ENCODE measurements at places on chromosomes 1 and 21.
A peak's percentile ranks its signal among the peaks of the same experiment; 100 is the strongest.

DNA sequence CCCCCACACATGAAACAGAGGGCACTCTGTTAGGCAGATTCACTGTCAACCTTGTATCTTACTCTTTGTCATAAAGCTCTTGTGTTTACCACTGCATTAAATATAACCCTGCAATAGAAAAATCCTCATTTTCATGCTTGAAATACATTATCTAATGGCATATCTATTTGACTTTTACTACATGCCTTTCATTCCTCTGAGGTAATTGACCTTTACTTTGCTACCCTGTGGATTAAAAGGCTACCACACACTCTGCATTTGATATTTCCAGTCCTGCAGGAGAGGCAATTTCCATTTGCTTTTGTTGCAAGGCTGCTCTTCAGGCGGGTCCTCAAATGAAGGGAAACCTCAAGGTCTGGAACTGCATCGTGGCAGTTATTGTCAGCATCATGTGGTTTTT, 238.0 kb downstream of the NTNG1 start:
- no peak for DNase-seq

GRCh38 chr1:89833183-89834082, 12.6 kb downstream of the LRRC8D start:
- no peak for DNase-seq

- DNase-seq = peak; percentile 98
Measured at GRCh38 chr1:244048256-244049161, 2.6 kb upstream of the ZBTB18 start.

- no peak for DNase-seq
Measured at GRCh38 chr1:67350783-67351182, 43.1 kb downstream of the IL12RB2 start.

GRCh38 chr1:214281720-214282629, 1.0 kb downstream of the SMYD2 start:
- DNase-seq = no peak

DNA sequence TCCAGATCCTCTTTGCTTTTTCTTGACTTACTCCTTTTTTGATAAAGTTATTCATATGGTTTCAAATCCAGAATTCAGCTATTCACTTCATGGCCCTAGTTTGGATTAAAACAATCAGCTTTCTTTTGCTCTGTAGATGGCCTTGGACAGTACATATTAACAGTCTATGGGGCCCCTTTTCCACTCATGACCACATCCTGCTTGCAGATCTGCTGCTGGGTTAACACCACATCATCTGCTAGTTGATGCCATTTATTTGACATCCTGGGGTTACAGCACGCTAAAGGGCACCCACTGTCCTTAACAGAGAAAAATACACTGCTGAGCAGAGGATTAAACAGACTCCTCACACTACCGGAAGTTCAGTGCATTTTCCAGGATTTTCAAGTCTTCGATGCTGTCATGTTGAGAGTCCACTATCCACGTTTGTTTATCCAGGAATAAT, 941 bp upstream of the IFI16 start:
- no peak for DNase-seq

DNA sequence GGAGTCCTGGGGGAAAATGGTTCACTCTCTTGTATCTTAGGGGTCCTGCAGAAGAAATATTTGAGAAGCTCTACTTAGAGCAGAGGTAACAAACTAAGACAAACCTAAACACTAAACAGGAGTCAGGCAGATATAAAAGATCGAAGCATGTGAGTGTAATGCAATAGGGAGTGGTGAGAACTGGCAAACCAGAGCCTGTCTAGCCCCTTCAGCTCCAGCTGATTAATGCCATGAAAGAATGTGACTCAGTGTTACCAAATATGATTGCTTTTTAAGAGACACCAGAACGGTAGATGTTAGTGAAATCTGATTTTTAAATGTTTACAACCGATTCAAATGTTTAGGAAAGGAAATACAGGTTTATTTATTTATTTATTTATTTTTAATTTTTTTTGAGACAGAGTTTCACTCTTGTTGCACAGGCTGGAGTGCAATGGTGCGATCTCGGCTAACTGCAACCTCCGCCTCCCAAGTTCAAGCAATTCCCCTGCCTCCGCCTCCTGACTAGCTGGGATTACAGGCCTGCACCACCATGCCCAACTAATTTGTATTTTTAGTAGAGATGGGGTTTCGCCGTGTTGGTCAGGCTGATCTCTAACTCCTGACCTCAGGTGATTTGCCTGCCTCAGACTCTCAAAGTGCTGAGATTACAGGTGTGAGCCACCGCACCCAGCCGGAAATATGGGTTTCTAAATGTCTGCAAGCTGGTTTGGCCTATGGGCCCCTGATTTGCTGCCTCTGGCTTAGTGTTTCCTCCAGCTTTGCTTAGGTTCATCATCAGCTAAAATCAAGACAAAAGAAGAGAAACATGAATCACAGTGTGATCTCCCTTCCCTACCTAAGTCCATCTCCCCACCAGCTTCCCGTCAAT, 12.2 kb downstream of the TXNIP start:
- DNase-seq = no peak

DNA sequence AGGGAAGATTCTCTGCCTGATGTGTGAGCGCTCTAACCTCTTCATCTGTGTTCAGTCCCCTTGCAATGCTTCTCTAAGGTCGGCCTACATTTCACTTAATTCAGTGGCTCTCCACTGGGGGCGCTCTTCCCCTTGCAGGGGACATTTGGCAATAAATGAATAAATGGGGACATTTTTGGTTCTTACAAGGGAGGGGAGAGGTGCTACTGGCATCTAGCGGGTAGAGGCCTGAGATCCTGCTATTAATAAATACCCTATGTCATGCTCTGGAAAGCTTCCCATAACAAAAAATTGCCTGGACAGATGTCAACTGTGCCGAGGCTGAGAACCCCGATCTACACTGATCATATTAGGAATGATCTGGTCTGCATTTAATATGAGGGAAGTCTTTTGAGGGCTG, 25.9 kb upstream of the DNAJC11 start:
- peak; percentile 44 for DNase-seq

DNA sequence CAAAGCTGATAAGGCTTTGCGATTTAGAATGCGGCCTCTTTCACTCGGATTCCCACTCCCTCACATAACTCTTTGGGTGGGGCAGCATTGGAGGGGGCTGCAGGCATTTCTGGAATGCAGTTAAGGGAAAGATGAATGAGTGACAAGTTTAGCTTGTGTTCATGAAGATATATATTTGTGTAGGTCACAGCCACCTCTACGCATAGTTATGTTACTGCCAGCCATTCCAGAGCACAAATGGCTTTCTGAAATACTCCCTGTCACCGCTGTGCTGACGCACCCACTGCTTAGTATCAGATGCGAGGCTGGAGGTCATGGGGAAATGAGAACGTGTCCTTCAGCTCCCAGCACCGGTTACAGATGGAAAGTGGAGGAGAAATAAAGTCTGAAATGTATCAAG, 54.1 kb upstream of the ATP1A1 start:
- DNase-seq = no peak

GRCh38 chr21:46005081-46005480, 23.5 kb downstream of the COL6A1 start:
- DNase-seq = no peak

- peak; percentile 37 for DNase-seq
Measured at GRCh38 chr1:64471218-64472039, 1.5 kb downstream of the CACHD1 start.

GRCh38 chr1:182764029-182764727, 25.4 kb upstream of the NPL start:
- DNase-seq = no peak

DNA sequence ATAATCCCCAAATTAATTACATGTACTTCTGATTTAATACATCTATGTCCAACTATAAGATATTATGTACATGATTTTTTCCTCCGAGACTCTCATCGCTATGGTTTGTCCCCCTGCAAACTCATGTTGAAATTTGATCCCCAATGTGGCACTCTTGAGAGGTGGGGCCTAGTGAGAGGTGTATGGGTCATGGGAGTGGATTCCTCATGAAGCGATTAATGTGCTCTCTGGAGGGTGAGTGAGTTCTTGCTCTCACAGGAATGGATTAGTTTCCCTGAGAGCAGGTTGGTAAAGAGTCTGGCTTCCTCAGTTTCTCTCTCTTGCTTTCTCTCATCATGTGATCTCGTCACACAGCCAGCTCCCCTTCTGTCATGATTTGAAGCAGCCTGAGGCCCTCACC, 16.1 kb downstream of the HSF2BP start:
- no peak for DNase-seq

DNA sequence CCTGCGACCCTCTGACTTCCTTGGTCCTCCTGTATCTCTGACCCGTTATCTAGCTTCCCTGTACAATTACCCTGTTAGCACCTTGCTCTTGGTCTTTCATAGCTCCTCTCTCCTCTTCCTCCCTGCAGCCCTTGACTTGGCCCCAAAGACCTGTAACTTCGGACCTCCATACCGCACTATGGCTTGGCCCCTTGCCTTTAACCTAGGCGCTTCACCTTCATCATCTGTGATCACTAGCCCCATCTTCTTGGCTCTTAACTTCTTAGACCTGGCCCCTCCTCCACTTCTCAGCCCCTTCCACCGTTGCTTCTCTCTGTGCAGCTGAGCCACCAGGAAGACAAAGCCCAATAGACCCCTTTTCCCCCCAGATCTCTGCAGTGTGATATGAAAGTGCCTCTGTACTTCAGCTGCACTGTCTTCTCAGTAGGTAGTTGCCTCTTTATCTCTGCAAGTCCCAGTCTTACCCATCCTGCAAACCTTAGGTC, 740 bp downstream of the ZNF691 start:
- no peak for DNase-seq

DNA sequence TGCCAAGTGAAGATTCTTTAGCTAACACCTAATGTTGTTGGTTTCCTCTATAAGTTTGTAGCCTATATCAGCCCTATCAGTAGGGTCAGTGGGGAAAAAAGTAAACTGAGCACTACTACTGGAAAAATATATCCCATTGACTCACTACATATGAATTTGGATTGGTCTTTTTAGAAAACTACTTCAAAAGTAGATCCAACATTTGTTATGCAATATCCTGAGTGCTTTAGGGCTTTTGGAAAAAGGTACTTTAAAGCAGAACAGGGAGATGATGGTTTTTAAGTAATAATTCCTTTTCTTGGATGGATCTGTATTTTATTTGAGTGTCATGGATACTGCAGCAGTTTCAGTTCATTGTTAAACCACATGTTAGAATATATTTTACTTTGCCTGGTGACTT, 7.1 kb downstream of the C1orf21 start:
- DNase-seq = no peak

DNA sequence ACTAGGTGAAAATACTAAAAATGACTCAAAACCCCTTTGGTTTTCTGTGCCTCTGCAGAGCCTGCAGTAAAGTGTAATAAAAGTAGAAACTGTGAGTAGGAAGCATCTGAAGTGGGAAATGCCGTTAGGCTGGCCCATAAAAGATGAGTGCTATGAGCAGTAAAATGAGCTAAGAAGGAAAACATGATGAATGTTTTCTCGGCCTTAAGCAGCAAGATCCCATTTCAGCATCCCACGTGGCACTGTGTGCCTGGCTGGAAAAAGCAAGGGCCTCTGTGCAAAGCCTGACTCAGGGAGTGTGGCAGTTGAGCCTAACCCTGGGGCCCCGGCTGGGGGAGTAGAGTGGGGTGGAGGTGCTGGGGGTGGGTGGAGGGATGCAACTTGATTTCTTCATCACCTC, 109.5 kb downstream of the TBX15 start:
- DNase-seq = no peak

DNA sequence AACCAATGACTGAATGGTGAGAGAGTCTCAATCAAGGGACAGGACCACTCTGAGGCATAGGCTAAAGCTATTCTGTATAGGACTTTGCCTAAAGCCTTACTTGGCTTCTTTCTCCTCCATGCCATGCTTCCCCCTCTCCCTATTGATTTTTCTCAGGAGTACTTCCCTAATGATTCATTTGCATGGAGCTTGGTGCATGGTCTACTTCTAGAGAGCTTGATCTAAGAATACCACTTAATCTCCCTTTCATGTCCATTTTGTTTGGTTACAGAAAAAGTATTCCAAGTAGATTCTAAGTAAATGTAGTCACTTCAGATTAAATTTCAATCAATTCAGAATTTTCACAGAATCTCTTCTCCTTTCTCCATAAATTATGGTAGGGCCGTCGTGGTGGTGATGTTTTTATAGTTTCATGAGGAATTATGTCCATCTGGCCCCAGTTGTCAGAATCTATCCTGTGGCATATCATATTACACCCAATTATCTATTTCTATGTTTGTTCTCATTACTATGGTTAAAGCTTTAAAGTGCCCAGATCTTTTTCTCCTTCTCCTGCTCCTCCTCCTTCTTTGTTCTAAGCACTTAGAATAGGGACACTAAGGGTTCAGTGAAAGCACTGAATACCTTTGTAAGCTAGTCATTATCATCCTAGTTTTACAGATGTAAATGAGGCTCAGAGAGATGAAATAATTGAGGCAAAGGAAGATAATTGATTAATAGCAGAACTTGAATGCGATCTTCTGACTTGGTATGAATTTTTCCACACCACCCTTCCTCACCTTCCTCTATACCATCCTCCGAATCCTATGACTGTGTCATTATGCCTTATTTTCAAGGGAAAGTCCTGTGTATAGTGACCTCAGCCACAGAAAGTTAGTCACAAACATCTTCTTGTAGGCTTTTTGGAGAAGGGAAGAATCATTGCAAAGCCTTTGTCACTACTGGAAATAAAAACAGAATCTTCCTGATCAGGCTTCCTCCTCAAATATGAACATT, 85.6 kb upstream of the ZRANB2 start:
- DNase-seq = no peak

GRCh38 chr1:6082430-6082971, 36.8 kb downstream of the KCNAB2 start:
- DNase-seq = no peak

- DNase-seq = no peak
Measured at GRCh38 chr21:15895142-15896106, 165.6 kb downstream of the USP25 start.

DNA sequence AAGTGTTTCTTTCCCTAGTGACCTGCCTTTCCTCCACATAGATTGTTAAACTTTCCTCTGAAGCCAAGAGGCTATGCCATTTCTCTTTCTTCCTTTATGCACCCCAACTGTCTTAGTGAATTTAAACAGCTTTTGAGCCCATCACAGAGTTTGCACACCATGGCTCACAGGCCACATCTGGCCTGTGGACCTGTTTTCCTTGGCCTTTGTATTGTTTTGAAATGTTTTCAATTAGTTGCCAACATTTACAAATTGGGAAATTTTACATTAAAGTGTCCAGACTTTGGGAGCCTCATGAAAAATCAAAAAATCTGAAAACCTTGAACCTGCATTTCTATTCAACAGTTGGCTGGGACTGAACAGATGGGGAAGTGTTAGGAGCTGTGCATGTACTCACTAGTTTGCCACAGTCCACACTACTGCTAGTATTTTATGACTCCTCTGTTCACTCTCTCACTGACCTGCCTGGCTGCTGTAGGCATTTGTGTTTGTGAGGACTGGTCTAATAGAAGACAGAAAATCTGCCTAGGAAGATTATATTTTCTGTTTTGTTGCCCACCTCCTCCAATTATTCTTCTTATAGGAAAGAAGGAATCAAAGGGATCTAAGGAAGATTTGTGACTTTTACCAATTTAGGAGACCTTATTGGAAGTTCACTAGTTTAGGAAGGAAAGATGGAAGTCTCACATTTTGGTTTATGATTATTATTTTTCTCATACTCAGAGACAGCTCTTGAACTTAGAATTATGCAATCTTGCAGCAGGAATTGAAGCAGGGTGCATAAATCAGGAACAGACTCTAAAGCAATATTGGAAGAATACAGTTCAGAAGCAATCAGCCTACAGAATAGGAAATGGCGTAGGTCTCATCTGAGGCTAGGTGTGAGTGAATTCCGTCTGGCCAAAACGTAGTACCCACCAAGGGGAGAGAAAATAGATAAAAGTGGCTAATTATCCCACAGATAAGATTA, 134.7 kb downstream of the HLX start:
- DNase-seq = no peak

GRCh38 chr1:218351391-218352074, 6.4 kb downstream of the TGFB2 start:
- no peak for DNase-seq

All from progenitor cell of endocrine pancreas (in vitro differentiated cells).